ENCODE measurements at places on chromosomes 2 and 18. TPM values are rescaled to one million over a fixed set of nuclear protein-coding genes. Genes with fewer than 3 reads are reported as not detected.

- H3K27ac ChIP-seq: no peak overlapping the region
- H3K27me3 ChIP-seq: no peaks in the 10 kb centered on the region
- no peaks in the 10 kb centered on the region for H3K36me3 ChIP-seq
- peaks cover 5% of the 10 kb centered on the region for H3K4me1 ChIP-seq
- DNase-seq: no peak
Measured at GRCh38 chr2:195318440-195319111, 338.4 kb upstream of the SLC39A10 start.

DNA sequence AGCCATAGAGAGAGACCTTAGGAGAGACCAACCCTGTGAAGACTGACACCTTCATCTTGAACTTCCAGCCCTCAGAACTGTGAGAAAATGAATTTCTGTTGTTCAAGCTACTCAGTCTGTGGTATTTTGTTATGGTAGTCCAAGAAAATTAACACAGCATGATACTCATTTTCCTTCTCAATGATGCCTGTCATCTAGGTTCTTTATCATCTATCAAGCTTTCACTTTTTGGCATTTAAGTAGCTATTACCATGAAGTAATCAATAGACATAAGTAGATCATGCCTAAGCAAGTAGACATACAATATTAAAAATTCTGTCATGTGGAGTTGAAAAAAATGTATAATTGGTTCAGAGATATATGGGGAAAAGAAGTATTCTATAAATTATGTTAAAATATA lies 444.7 kb downstream of the THSD7B start:
- H3K36me3 ChIP-seq: no peaks in the 10 kb centered on the region
- no peak for DNase-seq
- H3K4me3 ChIP-seq: no peak overlapping the region

- H3K36me3 ChIP-seq: peaks cover 8% of the 10 kb centered on the region
- no peak overlapping the region for H3K27ac ChIP-seq
- H3K27me3 ChIP-seq: no peaks in the 10 kb centered on the region
- H3K4me1 ChIP-seq: peaks cover 21% of the 10 kb centered on the region
- H3K4me3 ChIP-seq: no peak overlapping the region
Measured at GRCh38 chr2:28901841-28902240, 7.4 kb downstream of the WDR43 start.

DNA sequence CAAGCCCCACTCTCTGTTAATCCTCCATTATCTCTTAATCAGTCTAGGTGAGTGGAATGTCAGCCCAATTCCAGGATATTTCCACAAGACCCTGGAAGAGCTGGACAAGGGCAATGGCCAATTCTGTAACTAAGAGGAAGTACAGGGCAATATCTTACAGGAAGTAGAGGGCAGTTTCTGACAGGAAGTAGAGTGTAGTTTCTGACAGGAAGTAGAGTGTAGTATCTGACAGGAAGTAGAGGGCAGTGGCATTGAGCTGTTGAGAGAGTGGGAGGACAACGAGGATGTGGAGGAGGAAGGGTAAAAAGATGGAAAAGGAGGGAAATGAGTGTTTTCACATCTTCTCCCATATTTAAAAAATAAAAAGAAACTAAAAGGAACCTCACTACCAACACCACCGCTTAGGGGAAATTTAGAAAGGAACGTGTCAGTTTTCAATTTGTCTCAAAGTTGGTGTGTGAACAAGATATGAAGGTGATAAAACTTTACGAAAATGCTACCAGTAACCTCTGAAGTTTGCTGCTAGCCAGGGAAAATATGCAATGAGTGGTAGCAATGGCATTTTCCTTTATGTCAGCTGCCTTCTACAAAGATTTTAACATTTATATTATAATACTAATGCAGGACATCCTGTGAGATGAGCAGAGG lies 430.9 kb upstream of the HNRNPA3 start:
- peaks cover 21% of the 10 kb centered on the region for H3K4me1 ChIP-seq
- H3K27ac ChIP-seq: no peak overlapping the region
- H3K27me3 ChIP-seq: no peaks in the 10 kb centered on the region
- no peaks in the 10 kb centered on the region for H3K36me3 ChIP-seq
- DNase-seq: no peak
- H3K4me3 ChIP-seq: no peak overlapping the region

DNA sequence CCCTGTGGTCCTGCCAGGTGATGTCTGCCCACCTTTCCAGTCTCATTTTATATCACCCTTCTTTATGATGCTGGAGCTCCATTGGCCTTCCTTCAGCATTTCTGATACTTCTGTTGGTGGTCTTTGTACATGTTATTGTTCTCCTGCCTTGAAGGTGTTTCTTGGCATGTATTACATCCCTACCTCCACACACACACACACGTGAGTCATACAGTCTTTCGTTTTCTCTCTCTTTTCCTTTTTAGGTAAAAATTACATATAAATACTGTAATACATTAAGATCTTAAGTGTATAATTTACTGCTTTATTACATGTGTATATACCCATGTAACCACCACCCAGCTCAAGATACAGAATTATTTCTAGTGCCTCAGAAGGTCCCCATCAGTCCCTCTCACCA lies 10.2 kb upstream of the ADGRF3 start:
- H3K27ac ChIP-seq: no peak overlapping the region
- no peak overlapping the region for H3K4me3 ChIP-seq
- no peaks in the 10 kb centered on the region for H3K27me3 ChIP-seq
- H3K36me3 ChIP-seq: no peaks in the 10 kb centered on the region
- peaks cover 49% of the 10 kb centered on the region for H3K4me1 ChIP-seq
- no peak for DNase-seq

GRCh38 chr2:46329340-46329739 lies 32.1 kb downstream of the EPAS1 start:
- no peak overlapping the region for H3K4me3 ChIP-seq
- peak overlapping the region; percentile 57 for H3K27ac ChIP-seq
- H3K27me3 ChIP-seq: no peaks in the 10 kb centered on the region
- peaks cover 50% of the 10 kb centered on the region for H3K4me1 ChIP-seq
- no peak for DNase-seq

DNA sequence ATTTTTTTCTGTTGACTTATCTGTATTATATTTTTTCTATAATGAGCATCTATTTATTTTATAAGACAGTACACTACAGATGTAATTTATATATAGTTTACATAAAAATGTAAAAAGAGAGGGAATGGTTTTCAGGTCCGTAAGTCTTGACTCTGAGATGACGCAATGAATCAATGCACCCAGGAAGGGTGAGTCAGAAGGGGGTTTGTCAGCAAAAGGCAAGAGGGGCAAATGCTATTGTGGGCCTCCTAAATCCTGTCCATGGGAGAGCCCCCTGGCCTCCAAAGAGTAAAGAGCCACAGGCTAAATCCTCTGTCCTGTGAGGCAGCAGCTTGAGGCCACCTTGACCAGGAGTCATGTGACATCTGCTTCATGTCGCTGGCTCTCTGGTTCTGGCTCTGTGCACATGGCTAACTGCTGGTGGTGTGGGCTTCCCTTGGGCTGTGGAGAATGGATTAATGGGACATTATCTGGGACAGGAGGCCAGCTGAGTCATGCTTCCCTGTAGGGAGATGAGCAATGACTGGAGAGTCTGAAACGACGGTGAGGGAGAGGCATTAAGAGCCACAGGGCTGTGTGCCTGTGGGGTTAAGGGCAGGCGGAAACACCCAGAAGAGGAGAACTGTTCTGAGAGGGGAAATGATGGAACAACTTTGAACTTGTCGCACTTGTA lies 22.8 kb upstream of the ASB18 start:
- no peaks in the 10 kb centered on the region for H3K36me3 ChIP-seq
- no peaks in the 10 kb centered on the region for H3K4me1 ChIP-seq
- DNase-seq: no peak
- no peak overlapping the region for H3K4me3 ChIP-seq

GRCh38 chr2:7027956-7028655 lies 110.9 kb downstream of the RNF144A start:
- H3K27me3 ChIP-seq: no peaks in the 10 kb centered on the region
- peaks cover 15% of the 10 kb centered on the region for H3K4me1 ChIP-seq
- peak overlapping the region; percentile 44 for H3K27ac ChIP-seq

DNA sequence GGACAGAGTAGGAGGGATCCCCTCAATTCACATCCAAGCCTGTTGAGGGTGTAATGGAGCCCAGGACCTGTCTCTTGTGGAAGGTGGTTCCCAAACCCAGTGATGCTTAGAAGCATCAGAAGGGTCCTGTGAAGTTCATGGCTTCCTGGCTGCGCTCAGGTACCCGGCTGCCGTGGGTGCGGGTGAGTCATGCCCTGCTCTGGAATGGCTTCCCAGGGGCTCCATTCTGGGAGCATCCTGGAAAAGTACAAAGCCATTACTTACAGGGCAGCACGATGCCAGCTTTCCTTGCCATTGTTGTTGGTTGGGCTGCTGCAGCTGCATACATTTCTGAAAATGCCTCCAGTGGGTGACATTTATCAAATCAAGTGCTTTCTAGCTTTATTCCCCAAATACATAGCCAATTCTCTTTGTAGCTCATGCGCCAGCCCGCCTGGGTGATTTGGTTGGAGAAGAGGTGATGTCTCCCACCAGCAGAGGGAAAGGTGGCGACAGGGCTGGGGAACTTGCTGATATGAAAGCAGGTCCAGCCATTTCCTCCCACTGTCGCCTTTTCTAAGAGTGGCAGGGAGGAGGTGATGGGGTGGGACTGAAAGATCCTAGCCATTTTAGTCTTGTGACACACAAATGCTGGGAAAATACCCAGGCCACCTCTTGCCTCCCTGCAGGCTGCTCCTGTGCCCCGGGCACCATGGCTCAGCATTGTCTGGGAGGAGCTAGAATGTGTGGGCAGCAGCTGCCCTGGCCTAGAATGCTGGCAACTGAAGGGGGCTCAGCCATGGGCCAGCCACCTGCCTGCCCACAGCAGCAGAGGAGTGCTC lies 65.9 kb upstream of the HPCAL1 start:
- H3K27me3 ChIP-seq: no peaks in the 10 kb centered on the region
- H3K36me3 ChIP-seq: no peaks in the 10 kb centered on the region
- H3K4me3 ChIP-seq: no peak overlapping the region
- no peaks in the 10 kb centered on the region for H3K4me1 ChIP-seq
- peak; percentile 28 for DNase-seq

The OSR1 gene
- 1.1 TPM for polyA plus RNA-seq

The EFEMP1 gene
- polyA plus RNA-seq: 9.1 TPM

The ASB18 gene
- 0.04 TPM for polyA plus RNA-seq

The TPO gene
- polyA plus RNA-seq: 2.1 TPM

GRCh38 chr18:25349131-25349925 lies 2.6 kb downstream of the ZNF521 start:
- H3K4me3 ChIP-seq: peak overlapping the region; percentile 88
- peak; percentile 55 for DNase-seq
- H3K36me3 ChIP-seq: no peaks in the 10 kb centered on the region
- H3K4me1 ChIP-seq: peaks cover 31% of the 10 kb centered on the region
- no peaks in the 10 kb centered on the region for H3K27me3 ChIP-seq

GRCh38 chr2:189299974-189300373 lies 120.4 kb upstream of the COL5A2 start:
- H3K4me1 ChIP-seq: no peaks in the 10 kb centered on the region
- no peaks in the 10 kb centered on the region for H3K27me3 ChIP-seq
- H3K4me3 ChIP-seq: no peak overlapping the region
- no peaks in the 10 kb centered on the region for H3K36me3 ChIP-seq

DNA sequence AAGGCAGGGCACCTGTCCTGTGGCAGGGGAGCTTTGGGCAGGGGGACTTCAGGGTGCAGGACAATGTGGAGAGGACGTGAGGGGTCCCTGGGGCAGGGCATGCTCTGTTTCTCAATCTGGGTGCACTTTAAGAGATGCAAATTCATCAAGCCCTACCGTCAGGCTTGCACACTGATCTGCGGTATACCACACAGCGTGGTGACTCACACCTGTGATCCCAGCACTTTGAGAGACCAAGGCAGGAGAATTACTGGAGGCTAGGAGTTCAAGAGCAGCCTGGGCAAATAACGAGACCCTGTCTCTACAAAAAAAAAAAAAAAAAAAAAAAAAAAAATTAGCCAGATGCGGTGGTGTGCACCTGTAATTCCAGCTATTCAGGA lies 10.2 kb upstream of the GPC1 start:
- no peak overlapping the region for H3K4me3 ChIP-seq
- no peak for DNase-seq
- H3K27ac ChIP-seq: no peak overlapping the region
- H3K4me1 ChIP-seq: no peaks in the 10 kb centered on the region
- no peaks in the 10 kb centered on the region for H3K27me3 ChIP-seq

DNA sequence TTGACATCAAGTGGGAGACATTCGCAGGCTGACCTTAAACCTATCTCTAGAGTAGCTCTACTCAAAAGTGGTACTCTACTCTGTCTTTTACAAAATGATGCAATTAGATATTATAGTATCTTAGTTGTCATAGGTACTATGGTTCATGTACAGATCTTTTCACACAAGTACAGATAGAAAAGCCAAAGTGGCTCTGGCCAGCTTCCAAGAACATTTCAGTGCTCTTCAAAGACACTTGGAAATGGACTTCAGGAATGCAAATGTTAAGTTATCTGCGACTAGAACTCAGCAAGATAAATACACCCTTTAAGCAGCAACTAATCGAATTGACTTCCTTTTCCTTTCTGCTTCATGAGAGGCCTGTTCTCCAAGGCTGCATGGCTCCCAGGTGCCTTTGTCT lies 718.7 kb upstream of the FAM98A start:
- no peaks in the 10 kb centered on the region for H3K36me3 ChIP-seq
- DNase-seq: no peak
- no peaks in the 10 kb centered on the region for H3K4me1 ChIP-seq

GRCh38 chr2:85501248-85501647 lies 37.7 kb upstream of the MAT2A start:
- H3K27me3 ChIP-seq: no peaks in the 10 kb centered on the region
- H3K4me1 ChIP-seq: peaks cover 31% of the 10 kb centered on the region
- DNase-seq: no peak
- no peak overlapping the region for H3K27ac ChIP-seq

DNA sequence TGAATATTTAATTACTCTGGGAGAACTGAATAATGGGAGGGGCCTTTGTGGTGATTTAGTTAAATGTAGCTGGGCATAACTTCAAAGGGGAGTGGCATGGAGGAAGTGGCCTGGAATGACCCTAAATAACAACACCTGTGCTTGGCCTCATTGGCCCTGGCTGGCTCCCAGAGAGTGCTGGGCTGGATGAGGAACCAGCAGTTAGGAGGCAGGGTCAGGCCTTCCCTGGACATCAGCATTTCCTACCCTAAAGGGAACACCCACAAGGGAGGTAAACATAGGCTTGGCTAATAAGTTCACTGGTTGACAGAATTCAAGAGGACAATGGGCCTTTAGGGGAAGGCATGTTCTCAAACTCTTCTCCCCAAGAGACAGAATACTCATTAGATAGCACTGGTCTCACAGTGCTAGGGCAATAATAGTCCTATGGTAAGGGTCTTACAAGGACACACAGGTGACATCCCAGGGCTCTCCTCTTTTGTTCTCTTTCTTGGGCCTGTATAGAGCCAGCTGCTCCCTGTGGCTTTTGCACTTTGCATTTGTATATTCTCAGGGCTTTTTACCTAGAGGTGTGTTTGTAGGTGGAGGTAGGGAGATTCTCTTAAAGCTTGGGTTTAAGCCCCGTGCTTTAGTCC lies 106.8 kb downstream of the ZNF519 start:
- no peak overlapping the region for H3K27ac ChIP-seq
- H3K27me3 ChIP-seq: no peaks in the 10 kb centered on the region
- no peaks in the 10 kb centered on the region for H3K36me3 ChIP-seq

DNA sequence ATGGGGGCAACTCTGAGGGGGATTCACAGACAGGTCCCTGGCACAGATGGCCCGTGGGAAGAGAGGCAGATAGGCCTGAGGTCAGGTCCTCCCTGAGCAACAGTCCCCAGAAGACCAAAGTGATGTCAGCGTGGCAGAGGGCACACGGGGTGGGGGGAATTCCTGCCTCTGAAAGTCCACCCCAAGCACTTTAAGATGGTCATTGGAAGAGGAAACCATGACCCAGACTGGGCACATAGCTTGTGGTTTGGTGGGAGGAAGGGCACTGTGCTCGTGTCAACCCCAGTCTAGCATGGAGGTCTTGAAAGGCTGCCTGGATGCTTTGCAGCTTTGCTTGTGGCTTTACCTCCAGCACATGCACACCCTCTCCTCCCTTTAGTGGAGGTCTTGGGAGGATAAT lies 38.0 kb upstream of the SIX2 start:
- no peaks in the 10 kb centered on the region for H3K4me1 ChIP-seq
- no peak for DNase-seq
- H3K4me3 ChIP-seq: no peak overlapping the region
- no peaks in the 10 kb centered on the region for H3K36me3 ChIP-seq
- H3K27me3 ChIP-seq: no peaks in the 10 kb centered on the region

The SCN9A gene
- 0.08 TPM for polyA plus RNA-seq
